Naive thymus-derived CD8-positive, alpha-beta T cell (primary cell): ENCODE measurements at places on chromosomes 2 and 18.

GRCh38 chr2:27501042-27501441, 4.4 kb downstream of the GCKR start:
- no peak for DNase-seq

DNA sequence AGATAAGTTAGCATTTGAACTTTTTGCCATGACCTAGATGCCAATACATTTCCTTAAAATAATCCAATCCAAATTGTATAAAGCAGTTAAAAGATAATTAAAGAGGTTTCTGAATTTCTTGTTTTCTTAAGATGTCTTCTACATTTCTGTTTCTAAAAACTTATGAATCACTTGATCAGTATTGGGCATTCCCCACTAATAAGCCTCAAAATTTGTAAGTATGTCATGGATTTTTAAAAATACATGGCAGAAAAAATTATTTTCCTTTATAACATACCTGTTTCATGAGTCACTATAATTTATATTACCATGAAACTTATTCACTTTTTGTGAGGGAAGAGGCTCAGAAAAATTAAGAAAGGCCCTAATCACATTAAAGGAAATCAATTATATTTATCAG, 90.3 kb upstream of the TFPI start:
- DNase-seq = no peak

DNA sequence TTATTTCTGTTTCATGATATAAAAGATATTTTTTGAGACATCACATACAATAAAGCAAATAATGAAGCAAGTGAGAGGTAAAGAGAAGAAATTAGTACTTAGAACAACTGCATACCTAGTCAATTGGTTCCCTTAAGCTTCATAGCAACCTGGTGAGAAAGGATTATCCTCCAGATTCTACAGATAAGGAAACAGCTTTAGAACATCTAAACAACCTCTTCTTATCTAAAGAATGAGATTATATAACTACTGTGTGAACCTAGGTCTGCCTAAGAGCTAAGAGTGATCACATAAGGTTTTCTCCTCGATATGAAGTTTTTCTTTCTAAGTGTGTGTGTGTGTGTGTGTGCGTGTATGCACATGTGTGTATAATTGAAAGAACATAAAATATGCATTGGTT, 265.1 kb downstream of the NOL4 start:
- DNase-seq = no peak

DNA sequence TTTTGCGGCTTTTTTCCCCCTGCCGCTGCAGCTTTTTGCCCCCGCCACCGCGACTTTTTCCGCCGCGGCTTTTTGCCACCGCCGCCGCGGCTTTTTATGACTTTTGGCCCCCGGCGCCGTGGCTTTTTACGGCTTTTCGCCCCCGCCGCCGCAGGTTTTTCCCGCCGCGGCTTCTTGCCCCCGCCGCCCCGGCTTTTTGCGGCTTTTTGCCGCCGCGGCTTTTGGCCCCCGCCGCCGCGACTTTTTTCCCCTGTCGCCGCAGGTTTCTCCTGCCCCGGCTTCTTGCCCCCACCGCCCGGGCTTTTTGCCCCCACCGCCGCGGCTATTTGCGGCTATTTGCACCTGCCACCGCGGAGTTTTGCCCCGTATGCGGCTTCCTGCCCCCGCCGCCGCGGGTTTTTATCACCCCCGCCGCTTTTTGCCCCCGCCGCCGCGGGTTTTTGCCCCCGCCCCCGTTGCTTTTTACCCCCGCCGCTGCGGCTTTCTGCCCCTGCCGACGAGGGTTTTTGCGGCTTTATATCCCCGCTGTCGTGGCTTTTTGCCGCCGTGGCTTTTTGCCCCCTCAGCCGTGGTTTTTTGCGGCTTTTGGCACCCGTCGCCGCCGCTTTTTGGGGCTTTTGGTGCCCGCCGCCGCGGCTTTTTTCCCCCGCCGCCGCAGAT, 2750.9 kb downstream of the RPIA start:
- DNase-seq = no peak

DNA sequence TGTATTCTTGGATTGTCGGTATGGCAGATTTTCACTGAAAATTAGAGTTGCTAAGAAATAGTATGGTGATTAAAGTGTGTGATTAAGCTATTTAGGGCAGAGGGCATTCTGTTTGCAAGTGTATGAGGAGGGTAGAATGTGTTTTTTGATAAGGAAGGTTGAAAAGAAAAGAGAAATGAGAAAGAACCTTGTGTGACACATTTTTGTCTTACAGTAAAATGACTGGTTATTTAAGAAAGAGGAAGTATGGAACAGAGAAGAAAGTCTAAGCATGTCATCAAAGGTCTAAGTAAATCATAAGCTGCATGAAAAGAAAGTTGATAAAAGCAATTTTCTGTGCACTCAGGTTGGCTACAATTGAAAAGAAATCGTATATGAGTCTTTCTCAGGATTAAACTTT, 5.2 kb upstream of the RSAD2 start:
- DNase-seq = no peak

- DNase-seq = no peak
Measured at GRCh38 chr2:235492850-235493344, 946 bp upstream of the AGAP1 start.
